Activated CD8-positive, alpha-beta memory T cell treated with anti-CD3 and anti-CD28 coated beads, Interleukin-2, amount 10 ng/mL, durations not matched to agents 7 days and 5 days (primary cell): ENCODE measurements at places on chromosomes 12 and 14.

DNA sequence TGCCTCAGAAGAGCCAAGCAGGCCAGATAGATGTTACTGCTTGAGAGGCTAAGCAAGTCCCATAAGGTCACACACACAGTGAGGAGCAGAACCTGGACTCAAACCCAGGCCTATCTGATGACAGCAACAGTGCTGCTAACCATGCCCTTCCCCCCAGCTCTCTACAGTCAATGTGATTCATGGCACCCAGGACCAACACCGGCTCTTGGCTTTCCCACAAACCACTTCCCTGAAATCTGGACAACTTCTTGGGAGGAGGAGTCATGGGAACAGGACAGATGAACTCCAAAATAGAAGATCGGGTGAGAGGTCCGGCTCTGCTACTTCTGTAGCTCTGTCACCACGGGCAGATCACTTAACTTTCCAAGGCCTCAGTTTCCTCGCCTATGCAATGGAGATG, 716 bp upstream of the PTGDR start:
- DNase-seq, result no peak

- DNase-seq, result no peak
Observed at GRCh38 chr12:41701943-41702601, 442.6 kb downstream of the GXYLT1 start.

DNA sequence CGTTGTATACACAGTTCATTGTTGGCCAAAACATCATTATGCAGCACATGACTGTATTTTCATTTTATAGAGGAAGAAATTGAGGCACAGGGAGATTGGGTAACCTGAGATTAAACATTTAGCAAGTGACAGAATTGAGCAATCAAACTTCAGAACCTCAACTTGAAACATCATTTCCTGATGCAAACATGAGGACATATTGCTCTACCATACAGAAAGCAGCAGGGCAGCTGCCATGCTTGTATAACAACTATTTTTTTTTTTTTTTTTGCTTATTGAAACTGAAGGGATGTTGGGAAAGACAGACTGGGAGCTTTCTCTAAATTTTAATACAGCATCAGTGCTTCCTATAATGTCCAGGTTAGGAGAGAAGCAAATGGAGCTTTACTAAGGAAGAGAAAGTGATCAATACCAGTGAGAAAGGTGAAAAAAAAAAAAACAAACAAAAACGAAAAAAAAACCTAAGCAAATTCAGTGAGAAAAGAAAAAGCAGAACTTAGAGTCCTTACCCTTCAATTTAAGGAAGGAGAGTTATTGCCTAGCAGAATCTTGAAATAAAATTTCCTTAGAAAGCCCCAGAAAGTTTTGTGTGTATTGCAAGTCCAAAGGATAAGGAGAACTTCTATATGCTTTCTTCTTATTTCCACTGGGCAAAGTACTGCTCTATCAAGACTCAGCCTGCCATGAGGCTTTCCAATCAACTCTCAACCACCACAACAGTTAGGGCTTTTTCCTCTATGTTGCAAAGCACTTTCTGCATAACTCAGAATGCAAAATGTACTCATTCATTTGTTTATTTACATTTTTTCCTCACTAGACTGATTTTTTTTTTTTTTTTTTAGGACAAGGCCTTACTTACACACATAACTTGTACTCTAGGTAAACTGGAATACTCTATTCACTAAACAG, 21.6 kb downstream of the BTG1 start:
- no peak for DNase-seq

GRCh38 chr12:123243671-123244262, 10.5 kb downstream of the MTRFR start:
- DNase-seq, result no peak

DNA sequence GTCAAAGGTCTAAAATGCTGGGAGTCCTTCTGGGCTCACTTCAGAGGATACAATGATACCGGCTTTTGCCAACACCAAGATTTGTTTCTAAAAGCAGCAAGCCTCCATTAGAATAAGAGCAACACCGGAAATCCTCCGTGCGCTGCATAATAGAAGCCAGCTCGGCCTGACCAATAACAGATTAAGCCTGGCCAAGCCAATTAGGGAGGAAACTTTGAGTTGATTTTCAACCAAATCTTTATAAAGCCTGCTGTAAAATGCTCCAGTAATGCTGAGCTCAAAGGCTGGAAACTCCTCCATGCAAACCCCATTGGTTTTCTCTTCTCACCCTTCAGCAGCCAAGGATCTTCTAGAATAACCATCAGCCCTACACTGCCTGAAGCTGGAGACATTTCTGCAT, 150.1 kb downstream of the NTF3 start:
- no peak for DNase-seq

- no peak for DNase-seq
Observed at GRCh38 chr12:79925492-79925891, 9.4 kb downstream of the PPP1R12A start.

- no peak for DNase-seq
Observed at GRCh38 chr12:67420506-67420905, 151.3 kb downstream of the CAND1 start.

DNA sequence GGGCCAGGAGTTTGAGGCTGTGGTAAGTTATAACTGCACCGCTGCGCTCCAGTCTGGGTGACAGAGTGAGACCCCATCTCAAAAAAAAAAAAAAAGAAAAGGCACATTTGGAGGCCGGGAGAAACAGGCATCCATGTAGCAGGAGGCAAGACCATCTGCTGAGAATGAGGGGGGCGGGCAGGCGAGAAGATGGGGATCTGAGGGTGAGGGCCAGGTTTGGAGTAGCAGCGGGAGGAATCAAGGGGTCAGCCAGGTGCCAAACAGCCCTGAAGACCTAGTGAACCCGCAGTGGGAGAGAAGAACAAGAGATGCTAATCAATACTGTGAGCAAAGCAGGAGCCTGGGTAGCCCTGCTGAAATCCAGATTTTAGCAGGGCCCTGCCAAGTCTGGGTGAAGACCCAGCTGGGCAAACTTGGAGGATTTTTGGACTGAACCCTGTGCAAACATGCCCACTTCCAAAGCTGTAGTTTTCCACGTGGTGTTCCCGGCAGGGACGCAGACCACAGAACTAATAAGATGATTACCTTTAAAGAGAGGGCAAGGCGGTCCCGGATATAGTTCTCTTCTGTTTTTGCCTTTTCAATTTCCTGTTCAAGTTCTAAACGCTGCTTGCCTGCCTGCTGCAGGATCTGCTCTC, 61.0 kb downstream of the NIN start:
- no peak for DNase-seq

GRCh38 chr14:69963966-69964365, 84.8 kb downstream of the SMOC1 start:
- DNase-seq, result no peak

DNA sequence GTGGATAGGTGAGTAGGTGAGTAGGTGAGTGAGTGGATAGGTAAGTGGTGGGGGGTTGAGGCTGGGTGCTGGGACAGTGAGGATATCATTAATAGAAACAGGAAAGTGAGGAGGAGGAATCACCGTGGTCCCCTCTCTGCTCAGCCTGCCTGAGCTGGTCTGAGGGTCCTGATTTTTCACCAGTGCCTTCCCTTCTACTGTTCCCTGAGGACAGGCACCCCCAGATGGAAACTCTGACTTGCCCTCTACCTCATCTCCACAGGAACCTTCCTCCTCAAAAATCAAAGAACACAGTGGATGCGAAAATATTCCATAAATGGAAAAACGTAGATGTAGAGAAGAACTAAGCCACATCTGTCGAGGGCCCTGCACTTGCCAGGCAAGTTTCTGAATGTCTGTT, 1.9 kb downstream of the GPR68 start:
- DNase-seq, result no peak

DNA sequence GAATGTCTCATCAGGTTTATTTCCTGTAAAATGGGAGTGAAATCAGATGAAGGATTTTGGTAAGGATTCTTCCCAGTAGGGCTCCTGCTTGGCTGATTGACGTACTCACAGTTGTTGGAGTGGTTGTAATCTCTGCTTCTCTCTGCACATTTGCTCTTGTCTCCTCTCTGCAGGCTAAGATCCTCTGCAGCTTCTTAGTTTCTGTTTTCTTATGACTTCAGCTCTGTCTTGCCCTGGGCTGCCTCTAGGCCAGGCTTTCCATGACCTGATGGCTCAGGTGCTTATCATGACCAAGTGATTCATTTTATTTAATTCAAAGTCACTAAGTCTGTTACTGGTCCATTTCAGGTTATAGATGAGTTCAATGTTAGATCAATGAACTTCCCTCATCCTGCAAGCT, 394.5 kb upstream of the DDHD1 start:
- no peak for DNase-seq

- DNase-seq, result peak; percentile 66
Observed at GRCh38 chr12:104930388-104931326, 27.4 kb downstream of the SLC41A2 start.

DNA sequence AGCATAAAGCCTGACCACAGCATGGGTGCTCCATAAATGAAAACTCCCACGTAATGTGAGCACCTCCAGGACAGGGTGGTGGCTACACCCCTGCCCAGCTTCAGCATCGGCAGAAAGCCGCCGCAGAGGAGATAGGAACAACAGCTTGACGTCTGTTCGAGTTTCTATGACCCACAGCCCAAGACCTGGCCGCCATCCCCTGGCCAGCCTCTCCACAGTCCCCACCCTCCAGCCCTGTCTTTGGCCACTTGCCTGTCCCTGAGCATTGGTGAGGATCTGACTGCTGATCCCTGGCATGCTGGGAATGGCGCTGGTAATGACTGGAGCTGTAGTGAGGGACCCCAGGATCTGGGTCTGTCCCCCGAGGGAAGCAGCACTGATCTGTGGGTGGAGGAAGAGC, 21.3 kb downstream of the POU6F1 start:
- DNase-seq, result no peak

DNA sequence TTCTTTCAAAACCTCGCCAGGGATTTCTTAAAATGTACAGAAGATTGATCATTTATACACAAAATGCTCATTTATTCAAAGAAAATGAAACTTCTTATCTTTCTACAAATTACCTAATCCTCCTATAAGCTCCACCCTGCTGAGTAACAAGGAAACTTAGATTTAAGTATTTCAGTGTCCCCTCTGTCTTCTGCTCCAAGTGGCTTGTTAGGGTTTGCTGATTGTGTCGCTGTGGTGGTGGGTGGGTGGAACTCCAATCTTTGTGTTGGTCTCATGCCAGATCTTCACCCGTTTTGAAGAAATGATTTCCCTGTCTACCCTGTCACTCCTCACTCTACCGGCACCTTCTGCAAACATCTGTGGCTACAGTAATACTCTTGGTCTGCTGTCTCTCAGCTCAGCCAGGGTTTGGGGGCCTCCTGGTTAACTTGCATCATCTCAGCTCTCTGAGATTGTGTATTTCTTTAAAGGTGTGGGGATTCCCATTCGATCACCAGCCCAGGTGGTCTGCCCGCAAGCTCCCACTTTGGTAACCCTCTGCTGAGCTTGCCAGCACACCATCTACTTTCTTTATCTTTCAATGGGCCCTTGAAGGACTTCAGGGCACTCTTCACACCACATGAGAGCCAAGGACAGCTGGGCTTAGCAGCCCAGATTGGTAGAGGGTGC, 73.8 kb downstream of the DRAM1 start:
- DNase-seq, result no peak

DNA sequence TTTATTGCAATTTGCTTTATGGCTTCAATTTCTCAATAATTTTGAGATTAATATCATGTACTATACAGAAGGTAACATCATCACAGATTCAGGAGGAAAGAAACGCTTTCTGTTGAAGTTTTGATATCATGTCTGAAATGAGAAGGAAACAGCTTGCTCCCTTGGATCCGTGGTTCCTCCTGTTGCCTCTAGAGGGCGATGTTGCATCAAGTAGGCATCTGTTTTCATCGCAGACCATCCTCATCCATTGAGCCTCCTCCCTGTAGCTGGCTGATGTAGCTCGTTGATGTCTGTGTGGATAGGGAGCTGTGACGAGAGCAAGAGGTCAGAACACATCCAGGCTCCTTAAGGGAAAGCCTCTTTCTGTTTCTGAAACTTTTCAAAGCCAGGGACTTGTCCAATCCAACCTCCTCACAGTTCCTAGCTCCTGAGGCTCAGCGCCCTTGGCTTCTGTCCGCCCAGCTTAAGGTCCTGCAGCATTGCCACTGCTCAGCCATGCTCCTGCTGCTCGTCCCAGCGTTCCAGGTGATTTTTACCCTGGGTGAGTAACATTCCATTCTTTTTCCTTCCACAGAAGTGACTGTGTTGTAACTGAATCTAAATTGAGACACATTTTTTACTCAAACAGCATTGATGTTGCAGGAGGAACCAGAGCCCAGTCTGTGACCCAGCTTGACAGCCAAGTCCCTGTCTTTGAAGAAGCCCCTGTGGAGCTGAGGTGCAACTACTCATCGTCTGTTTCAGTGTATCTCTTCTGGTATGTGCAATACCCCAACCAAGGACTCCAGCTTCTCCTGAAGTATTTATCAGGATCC, 304.8 kb upstream of the OR4E1 start:
- peak; percentile 77 for DNase-seq

DNA sequence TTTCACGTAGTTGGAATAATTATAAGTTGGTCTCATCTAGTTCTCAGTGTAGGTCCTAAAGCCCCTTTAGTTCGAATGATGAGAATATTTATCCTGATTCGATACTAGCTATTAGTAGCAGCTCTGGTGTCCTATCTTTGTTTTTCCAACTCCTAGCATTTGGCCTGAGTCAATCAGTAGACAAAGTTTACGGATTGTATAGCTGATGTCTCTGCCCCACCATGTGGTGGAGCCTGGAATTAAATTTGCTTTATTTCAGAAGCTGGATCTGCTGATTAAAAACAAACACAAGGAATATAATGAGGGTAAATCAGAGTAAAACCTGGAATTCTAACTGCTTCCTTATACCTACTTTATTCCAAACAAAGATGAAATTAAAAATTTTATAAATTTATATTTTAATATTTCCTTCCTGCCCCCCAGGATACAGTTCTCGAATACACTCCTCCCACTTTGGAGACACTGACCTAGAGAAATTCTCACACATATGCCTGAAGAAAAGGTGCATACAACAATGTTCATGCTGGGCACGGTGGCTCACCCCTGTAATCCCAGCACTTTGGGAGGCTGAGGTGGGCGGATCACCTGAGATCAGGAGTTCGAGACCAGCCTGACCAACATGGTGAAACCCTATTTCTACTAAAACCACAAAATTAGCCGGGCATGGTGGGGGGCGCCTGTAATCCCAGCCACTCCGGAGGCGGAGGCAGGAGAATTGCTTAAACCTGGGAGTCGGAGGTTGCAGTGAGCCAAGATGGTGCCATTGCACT, 7.6 kb upstream of the BRMS1L start:
- DNase-seq, result no peak

GRCh38 chr14:31879661-31880348, 197.3 kb upstream of the ARHGAP5 start:
- DNase-seq, result no peak

- DNase-seq, result no peak
Observed at GRCh38 chr14:39722547-39723273, 290.5 kb upstream of the FBXO33 start.
